NCI-H2081 (cell line): ENCODE measurements at places on chromosomes 1 and 21.

DNA sequence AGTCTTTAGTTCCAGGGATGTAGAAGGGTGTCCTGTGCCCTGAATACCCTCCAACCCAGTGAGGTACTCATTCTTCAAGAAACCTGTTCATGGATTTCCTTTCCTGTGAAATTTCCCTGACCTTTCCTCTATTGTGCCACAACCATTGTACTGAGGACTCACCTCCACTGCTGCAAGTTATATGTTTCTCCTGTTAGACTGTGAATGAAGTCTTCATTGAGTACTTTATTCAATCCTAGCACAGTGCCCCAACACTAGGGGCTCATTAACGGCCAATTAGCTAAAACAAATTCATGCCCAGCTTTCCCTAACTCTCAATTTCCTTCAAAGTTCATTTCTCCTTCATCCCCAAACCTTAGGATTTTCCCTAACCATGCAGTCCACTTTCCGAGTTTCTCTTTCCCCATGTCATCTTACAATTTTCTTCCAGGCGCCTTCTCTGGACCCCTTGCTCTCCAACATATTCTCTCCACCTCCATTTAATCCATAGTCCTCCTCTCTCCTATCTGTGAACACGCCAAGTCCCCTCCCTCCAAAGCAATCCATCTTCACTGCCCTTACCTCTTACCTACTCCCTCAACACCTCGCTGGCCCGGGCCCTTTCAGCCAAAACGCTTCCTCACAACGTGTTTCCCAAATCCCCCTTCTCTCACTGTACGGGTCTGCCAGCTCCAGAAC is 1.3 kb downstream of the TRIM33 start:
- no peak for DNase-seq

GRCh38 chr1:220527908-220528678 is at the start of gene MARK1:
MARK1 (plus strand) TSS chr1:220528136; CDS start chr1:220528823, 687 bp downstream.
- peak; percentile 75 for DNase-seq

GRCh38 chr1:20615946-20616846 is 17.1 kb upstream of the PINK1 start:
- no peak for DNase-seq

DNA sequence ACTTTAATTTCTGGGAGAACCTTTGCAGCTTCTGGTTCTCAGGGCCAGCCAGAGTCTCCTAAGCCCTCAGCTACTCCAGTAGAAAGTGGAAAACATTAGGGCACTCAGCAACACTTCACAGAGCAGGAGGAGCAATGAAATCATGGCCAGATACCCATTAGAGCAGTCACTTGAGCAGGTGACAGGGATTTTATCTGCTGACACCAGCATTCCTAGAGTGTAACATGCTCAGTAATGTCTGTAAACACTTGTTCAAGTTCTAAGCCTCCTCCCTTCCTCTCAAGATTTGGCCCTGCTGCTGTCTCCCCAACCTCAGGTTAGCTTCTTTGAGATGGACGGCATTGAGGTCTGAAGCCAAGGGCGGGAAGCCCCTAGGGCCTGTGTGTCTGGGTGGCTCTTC is 218.0 kb downstream of the GRIK3 start:
- no peak for DNase-seq

DNA sequence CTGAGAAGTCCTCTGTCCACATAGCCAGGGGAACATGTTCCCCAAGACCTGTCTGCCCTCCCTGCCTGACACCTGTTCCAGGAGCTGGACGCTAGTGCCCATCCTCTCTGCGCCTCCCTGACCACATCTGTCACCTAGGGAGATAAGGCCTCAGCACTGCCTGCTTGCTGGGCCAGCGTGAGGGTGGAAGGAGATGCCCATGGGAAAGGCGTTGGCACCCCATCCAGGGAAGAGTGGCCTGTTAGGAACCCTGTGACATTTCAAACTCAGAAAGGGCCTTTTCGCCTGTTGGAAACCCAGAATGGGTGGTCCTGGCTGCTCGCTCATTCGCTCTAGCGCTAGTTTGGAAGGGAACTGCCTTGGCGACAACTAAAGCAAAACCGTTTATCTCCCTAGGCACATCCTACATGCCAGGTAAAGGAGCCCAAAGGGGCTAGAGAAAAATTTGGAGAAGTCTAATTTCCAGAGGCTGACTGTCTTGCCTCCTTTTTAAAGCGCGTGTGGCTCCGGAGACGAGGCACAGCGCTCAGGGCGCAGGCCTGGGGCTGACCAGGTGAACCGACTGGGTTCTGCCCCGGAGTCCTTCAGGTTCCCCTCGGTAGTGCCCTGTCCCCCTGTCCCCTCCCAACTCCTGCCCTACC is 410 bp downstream of the ACTA1 start:
- no peak for DNase-seq

- DNase-seq = no peak
Observed at GRCh38 chr1:205445646-205445935, 10.3 kb downstream of the BLACAT1 start.

- DNase-seq = no peak
Observed at GRCh38 chr21:18655931-18656330, 252.3 kb upstream of the TMPRSS15 start.

DNA sequence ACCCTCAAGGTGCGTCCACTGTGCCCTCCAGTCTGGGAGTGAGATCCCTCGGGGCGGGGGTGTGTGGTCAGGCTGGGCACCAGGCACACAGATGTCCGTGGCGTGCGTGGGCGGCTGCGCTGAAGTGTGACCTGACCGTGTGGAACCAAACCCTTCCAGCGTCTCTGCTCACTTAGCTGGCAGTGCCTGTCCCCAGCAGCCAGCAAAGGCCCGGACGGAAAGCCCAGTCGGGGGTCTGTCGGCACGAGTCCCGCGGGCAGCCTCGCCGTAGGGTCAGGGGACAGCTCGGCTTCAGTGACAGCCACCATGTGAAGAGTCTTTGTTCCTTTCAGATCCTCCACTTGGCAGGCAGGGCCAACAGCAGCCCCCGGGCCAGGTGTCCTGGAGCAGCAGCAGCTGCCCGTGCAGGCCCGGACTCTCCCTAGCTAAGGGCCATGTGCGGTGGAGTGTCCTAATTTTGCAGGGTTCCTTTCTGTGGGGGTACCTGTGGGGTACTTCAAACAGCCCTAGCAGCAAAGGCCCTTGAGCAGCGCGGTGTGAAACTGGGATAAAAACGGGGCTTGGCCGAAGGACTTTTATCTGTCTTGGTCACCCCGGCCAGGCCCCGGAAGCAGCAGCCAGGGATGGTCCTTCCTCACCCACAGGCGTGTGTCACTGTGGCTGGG is 11.6 kb downstream of the TTLL10 start:
- no peak for DNase-seq

- no peak for DNase-seq
Observed at GRCh38 chr1:216523449-216524190, 100.4 kb upstream of the USH2A start.

DNA sequence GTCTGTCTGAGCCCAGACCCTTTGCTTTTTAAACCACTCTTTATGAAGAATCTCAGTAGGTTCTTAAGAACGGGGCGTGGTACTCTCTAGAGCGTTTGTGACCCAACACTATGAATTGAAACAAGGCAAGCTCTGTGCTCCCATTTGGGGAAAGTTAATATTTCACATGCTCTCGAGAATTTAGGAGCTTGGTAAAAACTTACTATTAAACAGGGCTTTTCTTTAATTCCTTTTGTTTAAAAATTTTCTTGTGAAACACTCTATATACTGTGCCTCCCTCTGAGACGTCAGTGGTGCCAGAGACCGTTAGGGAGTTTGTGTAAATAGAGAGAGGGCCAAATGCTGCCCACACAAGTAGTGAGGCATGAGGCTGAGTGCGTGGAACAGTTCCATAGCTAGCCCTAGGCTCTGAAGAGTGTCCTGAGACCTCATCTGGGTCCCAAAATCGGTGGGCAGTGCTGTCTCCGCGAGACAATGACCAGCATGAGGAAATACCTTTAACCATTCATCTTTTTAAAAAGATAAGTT is 144.7 kb downstream of the ROR1 start:
- DNase-seq = no peak

DNA sequence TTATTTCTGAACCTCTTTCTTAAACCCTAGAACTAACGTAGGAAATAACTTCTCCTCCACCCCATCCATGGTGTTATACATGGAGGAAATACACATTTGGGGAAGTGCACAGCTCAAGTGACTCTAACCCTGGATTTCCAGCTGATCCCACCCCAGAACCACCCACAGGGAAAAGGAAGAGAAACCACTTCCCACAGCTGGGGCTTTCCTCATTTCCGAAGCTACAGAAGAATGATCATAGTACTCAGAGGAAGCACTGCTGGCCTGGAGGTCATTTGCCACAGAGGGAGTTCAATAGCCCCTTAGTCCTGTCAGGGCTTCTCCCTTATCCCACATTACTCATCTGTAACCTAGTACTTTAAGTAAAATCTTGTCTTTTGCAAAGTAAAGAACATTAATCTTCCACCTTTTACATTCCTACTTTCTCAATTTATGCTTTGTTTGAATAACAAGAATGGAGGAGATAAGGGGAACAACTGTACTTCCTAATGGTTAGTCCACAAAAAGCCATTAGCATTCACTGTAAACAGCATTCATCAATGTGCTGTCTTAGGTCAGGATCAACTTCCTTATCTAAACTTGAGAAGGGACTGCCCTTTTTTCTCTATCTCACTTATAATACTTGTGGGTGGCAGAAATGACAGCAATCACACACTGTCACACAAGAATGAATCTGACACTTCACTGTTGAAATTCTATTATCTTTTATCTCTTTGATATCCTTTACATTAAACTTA is 63.0 kb upstream of the RGS1 start:
- DNase-seq = no peak

- no peak for DNase-seq
Observed at GRCh38 chr1:24202556-24202955, 15.5 kb upstream of the IFNLR1 start.

DNA sequence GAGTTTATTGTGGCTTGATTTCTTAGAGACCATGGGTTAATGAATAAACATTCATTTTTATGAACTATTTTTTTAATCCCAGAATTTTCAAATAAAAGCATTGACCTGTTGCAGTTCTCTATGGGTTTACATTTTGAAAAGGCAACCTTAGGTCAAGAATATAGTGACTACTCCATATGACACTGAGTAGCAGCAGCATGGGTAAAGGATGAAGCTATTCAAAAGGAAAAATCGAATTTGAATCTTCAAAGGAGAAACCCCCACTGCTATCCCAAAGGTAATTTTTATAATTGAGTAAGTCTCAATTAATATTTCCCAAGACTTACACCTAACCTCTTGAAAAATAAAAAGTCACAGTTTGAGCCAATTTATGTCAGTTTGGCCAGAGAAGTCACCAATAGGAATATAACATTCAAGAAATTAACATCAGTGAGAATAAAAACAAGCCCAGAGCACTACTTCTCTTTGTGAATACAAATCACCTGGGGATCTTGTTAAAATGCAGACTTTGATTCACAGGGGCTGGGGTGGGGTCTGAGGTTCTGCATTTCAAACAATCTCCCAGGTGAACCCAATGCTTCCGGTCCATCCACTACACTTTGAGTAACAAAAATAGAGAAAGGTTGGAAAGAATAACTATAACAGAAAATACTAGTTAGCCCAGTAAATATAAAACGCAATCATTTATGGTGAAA is 39.8 kb downstream of the USP1 start:
- DNase-seq = no peak

- DNase-seq = no peak
Observed at GRCh38 chr1:77954521-77954920, 24.4 kb downstream of the FUBP1 start.

- peak; percentile 15 for DNase-seq
Observed at GRCh38 chr1:213600879-213601278, 386.9 kb upstream of the PROX1 start.

DNA sequence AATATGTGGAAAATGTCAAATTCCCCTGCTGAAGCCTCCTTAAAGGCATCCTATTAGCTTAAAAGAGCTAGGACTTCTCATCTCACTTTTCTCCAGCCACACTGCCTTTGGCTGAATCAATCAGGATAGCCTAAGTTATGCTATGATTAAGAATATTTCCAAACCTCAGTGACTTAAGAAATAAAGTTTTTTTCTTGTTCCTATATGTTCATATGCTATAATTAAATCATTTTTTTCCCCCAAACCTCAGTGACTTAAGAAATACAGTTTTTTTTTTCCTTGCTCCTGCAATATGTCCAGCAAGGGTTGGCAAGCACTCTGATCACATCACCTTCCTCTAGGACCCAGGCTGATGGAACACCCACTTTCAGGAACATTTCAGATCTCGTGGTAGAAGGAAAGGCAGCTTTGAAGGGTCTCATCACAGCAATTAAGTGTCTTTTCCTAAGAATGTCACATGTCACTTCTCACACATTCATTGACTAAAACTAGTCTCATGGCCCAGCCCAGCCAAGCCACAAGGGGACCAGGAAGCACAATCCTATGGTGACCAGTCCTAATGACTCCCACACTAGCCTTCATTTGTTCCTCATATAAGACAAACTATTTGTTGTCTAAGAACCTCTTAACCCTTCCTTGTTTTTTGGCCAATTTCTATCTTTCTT is 6.3 kb upstream of the JUN start:
- DNase-seq = no peak

- DNase-seq = no peak
Observed at GRCh38 chr1:38898653-38899230, 17.4 kb upstream of the GJA9 start.

DNA sequence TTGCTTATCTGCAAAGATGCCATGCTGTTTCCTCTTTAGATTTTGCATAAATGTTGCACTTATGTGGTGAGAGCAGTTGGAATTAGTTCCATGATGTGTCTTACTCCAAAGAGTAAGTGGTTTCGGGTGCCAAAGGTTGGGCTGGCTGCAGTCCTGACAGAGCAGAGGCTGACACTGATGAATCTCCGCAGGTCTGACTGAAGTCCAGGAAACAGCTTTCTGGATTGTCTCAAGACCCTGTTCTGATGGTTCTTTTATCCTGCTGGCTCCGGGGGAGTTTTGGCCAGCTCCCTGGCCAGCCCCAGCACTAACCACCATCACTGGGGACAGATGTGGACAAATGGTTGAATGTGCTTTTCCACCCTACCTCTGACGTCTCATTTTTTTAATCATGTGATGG is 207.2 kb upstream of the KIAA0040 start:
- DNase-seq = no peak

DNA sequence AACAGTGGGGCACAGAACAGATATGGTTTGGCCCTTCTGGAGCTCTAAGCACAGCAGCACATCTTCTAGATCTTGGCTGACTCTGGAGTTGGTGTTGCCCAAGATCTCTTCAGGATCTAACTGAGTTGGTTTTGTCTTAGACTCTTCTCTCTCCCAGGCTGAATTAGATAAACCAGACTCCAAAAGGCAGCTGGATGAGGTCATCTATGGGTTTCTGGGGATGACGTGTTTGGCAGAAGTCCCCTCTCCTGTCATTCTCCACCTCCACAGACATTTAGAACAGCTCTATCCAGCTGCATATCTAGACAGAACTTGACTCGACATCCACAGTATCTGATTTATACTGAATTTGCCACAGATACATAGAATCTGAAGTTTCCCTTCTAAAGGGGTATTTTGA is 75.3 kb downstream of the ST6GALNAC5 start:
- no peak for DNase-seq

- no peak for DNase-seq
Observed at GRCh38 chr1:38690790-38691449, 168.7 kb downstream of the RRAGC start.
